GDM1 (cell line): ENCODE measurements at places on chromosomes 11 and 22.

DNA sequence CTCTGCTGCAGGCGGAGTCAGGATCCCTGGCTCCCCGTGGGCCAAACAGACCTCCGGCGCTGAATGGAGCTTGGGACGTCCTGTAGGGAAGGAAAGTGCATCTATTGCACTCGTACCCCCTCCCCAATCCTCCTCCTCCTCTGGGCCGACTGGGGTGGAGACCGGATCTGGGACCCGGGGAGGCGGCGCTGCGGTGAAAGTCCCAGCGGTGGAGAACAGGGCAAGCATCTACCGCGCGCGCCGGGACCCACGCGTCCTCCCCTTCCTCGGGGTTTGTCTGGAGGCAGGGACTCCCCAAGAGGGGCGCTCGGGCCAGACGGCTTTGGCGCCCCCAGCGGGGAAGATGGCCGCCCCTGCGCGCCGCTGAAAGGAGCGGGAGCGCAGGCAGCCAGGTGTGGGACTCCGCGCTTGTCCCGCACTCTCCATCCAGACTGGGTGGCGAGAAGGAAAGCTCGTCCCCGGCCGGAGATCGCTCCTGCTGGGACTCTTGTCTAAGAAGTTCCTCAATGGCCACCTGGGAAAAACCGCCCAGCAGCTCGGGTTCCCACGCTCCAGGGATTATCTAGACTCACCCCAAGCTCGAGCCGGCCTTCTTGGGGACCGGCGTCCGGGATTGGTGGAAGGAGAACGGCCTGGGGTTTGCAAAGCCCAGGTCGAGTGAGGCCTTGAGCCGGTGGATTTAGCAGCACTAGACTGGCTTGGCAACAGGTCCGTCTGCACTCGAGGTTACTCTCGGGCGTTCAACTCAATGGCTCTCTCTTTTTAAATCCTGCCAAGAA lies 718 bp downstream of the FADS2 start:
- peak; percentile 21 for DNase-seq

GRCh38 chr11:79822766-79823165 lies 381.9 kb upstream of the TENM4 start:
- no peak for DNase-seq

- DNase-seq, result no peak
Observed at GRCh38 chr11:131656839-131657211, 286.4 kb downstream of the NTM start.

GRCh38 chr22:42745118-42745517 lies 24.4 kb upstream of the A4GALT start:
- no peak for DNase-seq

- no peak for DNase-seq
Observed at GRCh38 chr11:69702239-69702691, 1.6 kb downstream of the FGF19 start.

DNA sequence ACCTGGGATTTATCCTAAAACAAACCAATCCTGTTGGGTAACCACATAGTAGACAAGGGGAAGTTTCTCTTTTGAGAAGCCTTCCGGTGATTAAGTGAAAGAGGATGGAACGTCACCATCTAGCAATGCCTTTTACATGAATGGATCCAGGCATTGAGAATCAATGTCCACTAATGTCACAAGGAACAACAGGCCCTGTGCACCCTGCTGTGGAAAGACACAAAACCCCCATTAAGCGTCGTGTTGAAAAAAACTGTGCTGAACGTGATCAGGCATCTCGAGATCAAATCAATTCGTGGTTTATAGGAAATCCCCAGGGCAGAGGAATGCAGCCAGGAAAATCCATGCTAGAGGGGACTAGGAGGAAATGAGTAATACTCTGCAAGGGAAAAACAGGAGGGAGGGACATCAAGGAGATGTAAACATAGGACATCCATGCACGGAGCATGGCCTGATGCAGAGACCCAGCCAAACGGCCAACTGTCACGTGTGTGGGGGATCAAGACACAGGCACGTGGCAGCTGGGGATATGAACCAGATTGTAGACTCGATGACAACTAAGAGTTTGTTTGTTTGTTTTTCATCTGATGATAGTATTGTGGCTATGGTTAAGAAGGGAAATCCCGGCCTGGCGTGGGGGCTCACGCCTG lies 38.6 kb upstream of the CARS1 start:
- no peak for DNase-seq

GRCh38 chr11:45885274-45885920 lies at the start of gene MAPK8IP1:
Gene MAPK8IP1 (plus strand): TSS chr11:45885651. CDS start chr11:45885821, 170 bp downstream.
- DNase-seq, result no peak

DNA sequence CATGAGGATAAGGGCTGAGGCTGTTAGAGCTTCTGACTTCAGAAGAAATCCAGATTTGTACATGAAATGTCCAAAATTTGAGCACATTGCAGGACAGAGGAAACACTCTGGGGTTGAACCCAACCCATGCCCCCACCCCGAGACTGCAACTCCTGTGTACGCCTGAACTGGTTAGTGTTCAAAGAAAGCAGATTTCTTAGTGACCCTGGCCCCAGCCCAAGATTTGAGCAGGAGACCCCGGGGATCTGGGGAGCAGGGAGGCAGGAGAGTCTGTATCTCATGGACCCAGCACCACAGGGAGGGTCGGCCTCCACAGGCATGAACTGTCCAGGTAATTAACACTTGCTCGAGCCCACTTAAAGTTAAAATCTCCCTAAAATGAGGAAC lies 69.3 kb upstream of the WNT7B start:
- DNase-seq, result no peak

GRCh38 chr11:1533342-1533725 lies 38.7 kb downstream of the DUSP8 start:
- DNase-seq, result no peak

DNA sequence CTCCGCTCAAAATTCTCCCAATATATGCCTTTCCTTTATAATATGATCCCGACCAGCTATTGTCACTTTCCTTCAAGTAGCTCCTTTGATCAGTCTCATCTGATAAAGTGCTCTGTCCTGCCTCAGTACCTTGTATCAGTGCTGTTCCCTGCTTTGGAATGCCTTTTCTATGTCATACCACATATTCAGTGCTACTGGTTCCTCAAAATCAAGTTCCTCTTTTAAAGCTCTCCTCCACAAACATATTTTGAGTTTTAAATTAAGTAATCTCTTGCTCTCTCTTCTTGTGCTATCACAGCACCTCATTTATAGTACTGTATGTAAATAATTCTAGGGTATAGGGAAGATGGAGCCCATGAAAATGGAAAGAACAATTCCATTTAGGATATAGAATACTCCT lies 137.1 kb upstream of the CTSC start:
- peak; percentile 4 for DNase-seq

- no peak for DNase-seq
Observed at GRCh38 chr11:131923309-131923708, 552.9 kb downstream of the NTM start.

DNA sequence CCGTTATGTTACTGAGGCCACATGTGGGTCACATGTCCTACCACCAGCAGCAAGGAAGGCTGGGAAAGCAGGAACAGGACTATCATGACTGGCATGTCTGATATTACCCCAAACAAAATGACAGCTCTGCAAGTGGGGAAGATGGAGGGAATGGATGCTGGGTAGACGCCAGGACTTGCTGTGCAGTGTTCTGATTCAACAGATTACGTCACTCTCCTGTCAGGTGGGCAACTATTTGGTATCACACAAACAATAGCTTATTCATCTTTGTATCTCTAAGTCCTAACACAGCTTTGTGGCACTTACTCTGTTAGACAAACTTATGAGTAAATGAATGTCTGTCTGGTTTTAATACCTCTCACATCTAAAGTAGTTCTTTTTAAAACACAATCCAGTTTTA lies 105.2 kb downstream of the SPON1 start:
- DNase-seq, result no peak

DNA sequence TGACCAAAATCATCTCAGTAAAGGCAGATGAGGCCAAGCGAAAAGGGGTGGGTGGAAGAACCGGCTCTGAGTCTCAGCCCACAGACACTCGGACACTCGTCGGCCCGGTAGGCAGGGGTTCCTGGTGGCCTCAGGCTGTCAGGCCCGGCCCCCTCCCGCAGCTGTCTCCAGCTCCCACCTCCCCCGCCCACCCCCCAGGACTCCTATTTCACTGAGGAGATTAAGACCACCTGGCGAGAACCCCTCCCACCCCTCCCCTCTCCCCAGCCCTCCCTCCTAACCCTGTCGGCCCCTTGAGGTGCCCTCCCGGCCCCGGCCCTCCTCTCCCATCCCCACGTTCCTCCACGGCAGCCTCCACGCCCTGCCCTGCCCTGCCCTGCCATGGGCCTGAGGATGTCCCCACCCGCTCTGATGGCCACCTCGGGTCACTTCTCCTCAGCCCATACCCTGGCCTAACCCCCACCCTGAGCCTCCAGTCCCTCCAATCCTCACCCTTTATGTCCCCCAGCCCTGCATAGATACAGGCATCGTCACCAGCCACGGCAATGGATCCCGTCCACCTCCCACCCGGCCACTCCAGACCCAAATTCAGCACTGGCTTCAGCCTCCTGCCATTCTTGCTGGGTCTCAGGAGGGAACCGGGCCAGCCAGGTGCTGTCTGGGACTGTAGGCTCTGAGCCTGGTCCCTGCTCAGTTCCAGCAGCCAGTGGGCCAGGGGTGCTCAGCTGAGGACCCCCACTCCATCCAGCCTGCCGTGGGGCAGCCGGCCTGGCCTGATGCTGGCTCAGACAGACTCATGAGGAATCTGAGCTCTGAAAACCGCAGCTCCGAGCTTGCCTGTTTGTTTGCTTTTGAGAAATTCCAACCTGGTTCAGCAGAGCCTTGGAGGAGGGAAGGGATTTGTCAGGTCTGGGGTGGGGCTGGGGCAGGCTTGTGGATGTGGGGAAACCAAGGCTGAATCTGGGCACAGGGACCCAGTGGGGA lies 9.8 kb upstream of the TBX1 start:
- no peak for DNase-seq

GRCh38 chr22:37193629-37194191 lies 5.7 kb upstream of the C1QTNF6 start:
- DNase-seq, result peak; percentile 39

DNA sequence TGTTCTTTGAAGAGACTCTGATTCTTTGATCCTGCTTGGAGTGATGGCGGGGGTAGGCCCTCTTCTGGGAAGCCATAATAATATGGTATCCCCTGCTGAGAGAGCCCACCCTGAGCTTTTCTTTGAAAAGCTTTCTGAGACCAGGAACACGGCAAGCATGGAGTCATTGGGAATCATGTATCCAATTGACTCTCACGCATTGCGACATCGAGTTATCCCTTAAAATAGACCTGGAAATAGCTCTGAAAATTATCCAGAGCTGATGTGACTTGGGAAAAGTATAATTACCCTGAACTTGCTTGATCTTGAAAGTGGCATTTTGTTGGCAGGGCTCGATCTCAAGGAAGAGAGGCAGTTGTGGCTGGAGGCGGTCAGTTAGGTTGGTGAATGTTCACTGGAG lies 36.8 kb upstream of the MPEG1 start:
- no peak for DNase-seq

DNA sequence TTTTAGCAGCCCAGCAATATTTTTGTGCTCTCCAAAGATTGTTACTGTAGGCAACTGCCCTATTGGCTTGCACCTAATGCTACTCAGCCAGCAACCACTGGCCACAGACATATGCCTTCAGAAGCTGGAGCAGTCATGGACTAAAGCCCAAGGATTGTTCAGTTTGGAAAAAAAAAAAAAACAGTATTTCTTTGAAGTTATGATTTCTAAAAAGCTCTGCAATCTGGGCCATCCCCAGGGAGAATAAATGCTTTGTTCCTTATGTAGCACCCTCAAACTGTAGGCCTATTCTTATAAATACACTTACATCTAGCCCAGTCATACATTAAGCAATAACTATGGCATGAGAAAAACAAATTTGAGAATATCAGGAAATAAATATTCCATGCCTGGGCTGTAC lies 2190.5 kb upstream of the RAG2 start:
- no peak for DNase-seq

- DNase-seq, result peak; percentile 69
Observed at GRCh38 chr11:10641912-10642697, 51.5 kb downstream of the IRAG1 start.

DNA sequence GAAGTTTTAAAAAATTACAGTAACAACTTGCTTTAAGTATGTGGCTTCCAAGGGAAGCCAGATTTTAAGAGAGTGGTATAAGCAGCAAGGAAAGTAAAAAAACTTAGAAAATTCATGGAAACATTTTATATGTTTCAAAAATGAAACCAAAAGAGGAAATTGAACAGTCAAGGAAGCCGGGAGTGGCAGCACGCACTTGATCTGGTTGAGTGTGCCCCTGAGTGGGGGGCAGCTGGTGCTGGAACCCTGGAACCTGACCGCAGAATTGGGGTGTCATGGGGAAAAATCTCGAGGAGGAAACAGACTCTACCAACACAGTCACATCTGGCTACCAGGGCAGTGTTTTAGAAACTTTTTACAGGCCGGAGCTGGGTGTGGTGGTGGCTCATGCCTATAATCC lies 14.0 kb downstream of the MICALL1 start:
- no peak for DNase-seq

DNA sequence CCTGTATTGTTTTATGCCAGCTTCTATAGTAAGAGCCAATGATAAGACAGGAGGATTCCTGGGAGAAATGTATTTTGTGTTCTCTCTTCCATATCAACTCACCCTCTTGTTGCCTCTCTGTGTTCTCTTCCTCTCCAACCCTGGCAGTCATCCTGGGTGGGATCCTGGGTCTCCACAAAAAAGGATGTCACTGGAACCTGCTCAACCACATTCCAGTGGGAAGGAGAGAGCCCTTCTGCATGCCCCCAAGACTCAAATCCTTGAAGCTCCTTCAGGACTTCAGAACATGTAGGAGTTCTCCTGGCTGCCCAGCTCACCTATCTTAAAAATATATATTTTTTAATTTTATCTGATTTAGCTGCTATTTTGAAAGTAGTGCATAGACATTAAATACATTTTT lies 26.1 kb downstream of the APOL6 start:
- DNase-seq, result no peak

GRCh38 chr11:26704249-26704648 lies 17.6 kb downstream of the SLC5A12 start:
- no peak for DNase-seq

DNA sequence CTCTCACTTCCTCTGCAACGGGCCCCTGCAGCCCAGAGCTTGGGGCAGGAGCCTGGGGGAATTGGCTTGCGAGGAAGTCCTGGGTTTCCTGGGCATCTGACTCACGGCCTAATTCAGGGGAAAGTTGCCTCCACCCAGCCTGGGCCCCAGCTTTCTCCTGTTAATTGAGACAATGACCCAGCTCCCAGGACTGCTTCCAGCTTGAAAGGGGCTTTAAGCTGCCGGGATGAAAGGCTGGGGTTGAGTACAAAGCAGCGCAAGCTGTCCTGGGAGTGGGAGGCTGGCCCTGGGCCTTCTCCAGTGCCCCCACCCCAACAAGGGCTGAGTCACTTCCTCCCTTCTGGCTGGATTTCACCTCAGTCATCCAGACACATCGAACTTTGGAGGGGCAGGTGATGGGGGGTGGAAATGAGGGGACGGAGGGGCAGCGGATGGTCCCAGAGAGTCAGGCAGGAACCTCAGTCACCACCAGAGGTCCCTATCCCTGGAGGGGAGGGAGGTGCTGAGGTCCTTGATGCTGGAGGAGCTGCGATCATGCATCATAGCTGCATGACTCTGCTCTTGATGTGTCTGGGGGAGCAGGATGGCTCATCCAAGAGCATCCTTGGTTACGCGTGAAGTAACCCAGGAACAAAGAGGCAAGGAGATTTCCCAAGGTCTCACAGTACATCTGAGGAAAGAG lies 30.1 kb upstream of the OAF start:
- DNase-seq, result no peak

- no peak for DNase-seq
Observed at GRCh38 chr11:9091044-9091922, at the start of gene SCUBE2. Gene SCUBE2 (minus strand): TSS chr11:9091599. CDS start chr11:9091528, 71 bp downstream.
